ENCODE measurements at places on chromosomes 12 and 14.
A peak's percentile ranks its signal among the peaks of the same experiment; 100 is the strongest.

DNA sequence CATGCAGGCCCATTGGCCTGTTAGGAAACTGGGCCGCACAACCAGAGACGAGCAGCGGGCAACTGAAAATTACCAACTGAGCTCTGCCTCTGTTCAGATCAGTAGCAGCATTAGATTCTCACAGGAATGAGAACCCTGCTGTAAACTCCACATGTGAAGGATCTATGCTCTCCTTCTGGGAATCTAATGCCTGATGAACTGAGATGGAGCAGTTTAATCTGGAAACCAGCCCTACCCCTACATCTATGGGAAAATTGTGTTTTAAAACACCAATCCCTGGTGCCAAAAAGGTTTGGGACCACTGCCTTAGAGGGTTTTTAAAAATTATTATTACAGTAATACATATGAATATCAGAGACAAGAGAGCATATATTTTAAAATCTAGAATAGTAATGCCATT lies 1144.5 kb downstream of the FSCB start:
- DNase-seq = no peak

GRCh38 chr12:47350062-47350408 lies 270.3 kb upstream of the AMIGO2 start:
- no peak for DNase-seq

DNA sequence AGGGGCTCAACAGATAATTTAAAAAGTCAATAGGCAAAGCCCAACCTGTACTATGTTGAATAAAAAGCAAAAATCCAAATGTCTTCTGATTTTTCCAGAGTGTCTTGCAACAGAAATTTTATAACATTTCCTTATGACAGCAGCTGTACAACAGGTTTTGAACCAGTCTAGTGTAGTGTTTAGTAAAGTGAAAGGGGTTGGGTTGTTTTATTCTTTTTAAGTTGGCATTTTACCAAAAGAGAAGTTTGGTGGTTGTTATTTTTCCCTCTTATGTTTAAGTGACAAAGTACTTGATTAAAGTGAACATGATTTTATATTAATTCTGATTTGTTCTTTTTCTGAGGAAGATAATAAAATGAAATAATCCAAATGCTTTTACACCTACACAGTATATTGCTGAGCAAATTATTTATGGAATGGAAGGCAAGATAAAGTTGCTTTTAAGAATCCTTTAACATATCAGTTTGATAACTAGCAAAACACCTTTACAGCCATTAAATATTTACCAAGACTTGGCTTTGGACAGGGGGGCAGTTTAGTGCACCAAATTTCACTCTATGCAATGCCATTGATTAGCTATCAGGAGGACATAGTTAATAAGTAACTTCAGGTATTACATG lies 128.9 kb downstream of the FOXA1 start:
- no peak for DNase-seq

DNA sequence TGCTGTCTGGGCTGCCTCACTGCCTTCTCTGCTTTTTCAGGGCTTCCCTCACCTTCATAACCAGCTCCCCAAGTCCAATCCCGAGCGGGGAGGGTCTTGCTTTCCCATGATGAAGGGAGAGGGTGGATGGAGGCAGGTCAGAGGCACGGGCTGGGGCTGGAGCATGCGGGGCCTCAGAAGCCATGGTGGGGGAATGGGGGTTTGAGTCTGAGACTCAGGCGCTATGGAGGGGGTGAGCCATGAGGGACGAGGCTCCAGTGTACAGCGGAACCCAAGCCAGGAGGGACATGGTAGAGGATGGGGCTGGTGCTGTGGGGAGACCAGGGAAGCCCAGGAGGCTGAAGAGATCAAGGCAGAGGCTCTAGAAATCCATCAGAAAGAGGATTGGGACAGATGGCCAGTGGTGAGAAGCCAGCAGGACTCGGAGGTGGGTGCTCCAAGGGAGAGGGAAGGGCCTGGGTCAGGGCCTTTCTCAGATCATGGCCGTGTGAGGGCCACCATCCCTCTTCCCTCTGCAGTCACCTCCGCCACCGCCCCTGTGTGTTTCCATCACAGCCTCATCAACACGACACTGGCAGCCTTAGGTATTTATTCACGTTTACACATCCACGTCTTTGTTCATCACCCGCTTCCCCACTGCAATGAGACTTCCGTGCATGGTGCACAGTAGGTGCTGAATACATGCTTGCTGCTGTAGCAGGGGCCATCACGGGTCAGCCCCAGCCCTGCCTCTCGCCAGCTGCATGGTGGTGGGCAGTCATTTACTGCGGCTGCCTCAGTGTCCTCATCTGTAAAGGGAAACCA lies 144.7 kb downstream of the ADGRD1 start:
- no peak for DNase-seq

GRCh38 chr14:19900999-19901398 lies 19.4 kb upstream of the OR4K5 start:
- DNase-seq = no peak

- no peak for DNase-seq
Measured at GRCh38 chr12:83538361-83538965, 851.8 kb downstream of the TMTC2 start.

DNA sequence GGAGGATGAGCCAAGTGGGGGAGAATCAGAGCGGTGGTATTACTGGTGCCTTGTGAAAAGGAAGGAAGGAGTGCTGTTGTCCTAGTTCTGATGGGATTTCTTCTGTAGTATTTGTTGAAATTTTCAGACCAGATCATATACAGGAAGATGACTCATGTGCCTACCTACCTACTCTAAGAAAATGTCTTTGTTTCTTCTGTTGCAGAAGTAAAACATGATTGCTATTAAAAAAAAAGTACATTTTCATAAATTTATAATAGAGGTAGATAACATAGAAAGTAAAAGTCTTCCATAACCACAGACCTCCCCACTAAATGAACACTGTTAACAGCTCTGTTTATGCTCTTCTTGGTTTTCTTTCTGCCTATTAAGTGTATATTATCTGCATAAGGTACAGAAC lies 26.9 kb downstream of the SAMD4A start:
- DNase-seq = no peak

DNA sequence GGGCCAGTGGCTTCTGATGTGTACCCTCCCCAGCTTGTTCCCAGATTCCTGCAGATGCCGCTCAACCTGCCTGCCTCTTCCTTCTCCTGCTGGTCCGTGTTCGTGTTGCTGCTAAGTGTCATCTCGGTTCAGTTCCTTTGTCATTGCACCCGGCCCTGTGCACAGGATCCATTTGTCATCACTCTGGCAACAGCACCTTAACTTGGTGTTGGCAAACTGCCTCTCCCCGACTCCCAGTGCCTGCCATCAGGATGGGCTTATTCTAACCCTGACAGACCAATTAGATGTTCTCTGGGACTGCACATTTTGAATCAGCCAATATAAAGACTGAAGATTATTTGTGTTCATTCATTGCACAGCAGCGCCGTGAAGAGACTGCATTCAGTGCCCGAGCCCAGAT lies 73.3 kb downstream of the CCDC92 start:
- no peak for DNase-seq

- no peak for DNase-seq
Measured at GRCh38 chr14:75452324-75452723, 24.5 kb downstream of the JDP2 start.

GRCh38 chr14:86540636-86541247 lies 1010.8 kb downstream of the FLRT2 start:
- DNase-seq = no peak

GRCh38 chr12:108060903-108061302 lies 68.2 kb upstream of the WSCD2 start:
- DNase-seq = no peak

GRCh38 chr14:92247341-92247740 lies 75.6 kb upstream of the SLC24A4 start:
- no peak for DNase-seq

- peak; percentile 38 for DNase-seq
Measured at GRCh38 chr14:23551266-23552028, at the start of gene ZFHX2. Gene ZFHX2 (minus strand): TSS chr14:23551765. CDS start chr14:23535325, 16,440 bp downstream.

DNA sequence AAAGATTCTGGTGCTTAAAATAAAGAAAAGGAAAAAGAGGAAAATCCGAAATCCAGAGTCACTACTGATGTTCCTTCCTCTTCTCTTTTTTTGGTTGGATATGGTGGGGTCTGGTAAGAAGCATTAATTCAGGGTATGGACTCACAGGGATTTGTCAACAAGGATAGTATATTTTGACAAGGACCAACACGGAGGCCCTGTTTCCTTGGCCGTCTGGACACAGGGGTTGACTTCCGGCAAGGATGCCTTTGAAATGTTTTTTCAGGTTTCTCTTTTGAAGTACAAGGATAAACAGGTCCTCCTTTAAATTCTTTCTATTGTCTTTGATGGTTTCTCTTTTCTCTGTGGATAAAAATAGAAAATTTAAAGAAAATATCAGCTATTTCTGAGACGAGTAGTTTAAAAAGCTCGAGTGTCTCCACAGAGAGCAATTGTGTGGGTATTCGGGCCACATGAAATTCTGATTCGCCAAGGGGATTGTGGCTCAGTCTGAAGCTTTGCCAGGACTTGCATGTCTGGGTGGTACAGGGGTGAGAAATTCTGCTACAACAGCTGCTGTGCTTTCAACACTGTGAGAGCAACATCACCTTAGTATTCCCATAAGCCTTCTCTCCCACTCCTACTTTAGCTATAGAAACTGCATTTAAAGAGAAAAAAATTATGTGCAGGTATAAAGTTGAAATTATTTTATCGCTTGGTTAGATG lies 88.5 kb upstream of the CSRP2 start:
- no peak for DNase-seq

- DNase-seq = no peak
Measured at GRCh38 chr12:51635346-51635745, 44.3 kb downstream of the SCN8A start.

DNA sequence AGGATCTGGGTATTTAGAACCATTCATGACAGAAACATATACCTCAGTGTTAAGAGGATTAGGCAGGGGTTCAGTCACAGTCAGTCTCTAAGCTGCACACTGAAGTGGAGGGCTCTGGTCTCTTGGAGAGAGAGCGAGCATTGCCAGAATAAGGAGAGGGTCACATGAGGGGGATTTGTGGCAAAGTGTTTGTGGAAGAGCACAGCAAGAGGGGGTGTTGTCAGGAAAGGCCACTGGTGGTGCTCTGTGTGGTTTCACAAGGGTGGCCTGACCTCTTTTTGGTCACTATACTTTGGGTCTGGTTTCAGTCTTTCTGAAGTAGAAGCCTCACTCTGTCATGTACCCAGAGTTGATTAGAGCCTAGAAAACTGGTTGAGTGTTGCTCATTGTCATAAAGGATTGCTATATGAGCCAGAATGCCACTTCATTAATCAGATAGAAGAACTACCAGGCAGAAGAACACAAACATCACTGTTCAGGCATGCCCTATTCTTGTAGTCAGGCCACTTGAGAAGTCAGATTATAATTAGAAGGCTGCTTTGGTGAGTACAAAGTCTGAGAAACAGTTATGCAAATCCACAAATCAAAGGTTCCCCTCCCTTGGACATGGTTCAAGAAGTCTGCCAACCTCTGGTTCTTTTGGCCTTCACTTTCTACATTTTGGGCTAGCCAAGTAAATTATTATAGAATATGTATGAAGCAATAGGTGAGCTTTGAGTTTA lies 8.4 kb downstream of the TMEM19 start:
- no peak for DNase-seq

DNA sequence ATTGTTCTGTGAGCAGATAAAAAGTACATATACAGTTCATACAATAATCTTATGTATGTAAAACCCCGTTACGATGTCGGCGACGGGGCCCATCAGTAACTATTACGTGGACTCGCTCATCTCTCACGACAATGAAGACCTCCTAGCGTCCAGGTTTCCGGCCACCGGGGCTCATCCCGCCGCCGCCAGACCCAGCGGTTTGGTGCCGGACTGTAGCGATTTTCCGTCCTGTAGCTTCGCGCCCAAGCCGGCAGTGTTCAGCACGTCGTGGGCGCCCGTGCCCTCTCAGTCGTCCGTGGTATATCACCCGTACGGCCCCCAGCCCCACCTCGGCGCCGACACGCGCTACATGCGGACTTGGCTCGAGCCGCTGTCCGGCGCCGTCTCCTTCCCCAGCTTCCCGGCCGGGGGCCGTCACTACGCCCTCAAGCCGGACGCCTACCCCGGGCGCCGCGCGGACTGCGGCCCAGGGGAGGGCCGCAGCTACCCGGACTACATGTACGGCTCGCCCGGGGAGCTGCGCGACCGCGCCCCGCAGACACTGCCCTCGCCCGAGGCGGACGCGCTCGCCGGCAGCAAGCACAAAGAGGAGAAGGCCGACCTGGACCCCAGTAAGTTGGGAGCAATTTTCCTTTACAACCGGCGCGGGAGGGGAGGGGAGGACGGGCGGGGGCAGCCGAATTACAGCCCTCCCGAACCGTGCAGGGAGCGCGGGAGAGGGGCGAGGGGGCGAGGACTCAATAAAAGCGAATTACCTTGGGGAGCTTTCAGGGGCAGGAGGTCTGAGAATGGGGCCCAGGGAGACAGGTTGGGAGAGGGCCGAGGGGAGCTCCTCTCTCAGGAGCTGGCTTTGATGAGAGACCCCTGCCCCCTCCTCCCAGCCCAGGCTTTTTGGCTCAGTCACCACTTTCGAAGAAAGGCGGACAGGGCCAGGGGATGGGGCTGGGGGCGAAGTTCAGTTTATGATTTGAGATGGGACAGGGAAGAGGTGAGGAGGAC lies at the start of gene HOXC9:
Gene HOXC9 (plus strand): TSS at position 46 of the 999 bp plus-strand sequence. CDS start 28 bp downstream, at position 74.
- no peak for DNase-seq

DNA sequence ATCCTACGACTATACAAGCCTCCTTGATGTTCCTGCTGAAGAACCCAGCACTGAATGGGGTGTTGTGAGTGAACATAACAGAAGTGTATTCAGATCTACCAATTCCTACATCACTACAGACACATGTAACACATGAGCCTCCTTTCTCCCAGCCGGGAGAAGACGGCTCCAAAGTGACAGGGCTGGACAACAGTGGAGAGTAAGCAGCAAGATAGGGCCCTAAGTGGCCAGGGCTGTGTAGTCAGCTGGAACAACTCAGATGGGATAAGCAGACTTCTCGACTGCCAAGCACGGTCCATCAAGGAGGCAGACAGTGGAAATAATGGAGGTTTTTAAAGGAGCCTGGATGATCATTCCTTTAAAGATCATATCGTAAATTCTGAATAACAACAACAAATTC lies 73.5 kb downstream of the TTC7B start:
- DNase-seq = no peak

DNA sequence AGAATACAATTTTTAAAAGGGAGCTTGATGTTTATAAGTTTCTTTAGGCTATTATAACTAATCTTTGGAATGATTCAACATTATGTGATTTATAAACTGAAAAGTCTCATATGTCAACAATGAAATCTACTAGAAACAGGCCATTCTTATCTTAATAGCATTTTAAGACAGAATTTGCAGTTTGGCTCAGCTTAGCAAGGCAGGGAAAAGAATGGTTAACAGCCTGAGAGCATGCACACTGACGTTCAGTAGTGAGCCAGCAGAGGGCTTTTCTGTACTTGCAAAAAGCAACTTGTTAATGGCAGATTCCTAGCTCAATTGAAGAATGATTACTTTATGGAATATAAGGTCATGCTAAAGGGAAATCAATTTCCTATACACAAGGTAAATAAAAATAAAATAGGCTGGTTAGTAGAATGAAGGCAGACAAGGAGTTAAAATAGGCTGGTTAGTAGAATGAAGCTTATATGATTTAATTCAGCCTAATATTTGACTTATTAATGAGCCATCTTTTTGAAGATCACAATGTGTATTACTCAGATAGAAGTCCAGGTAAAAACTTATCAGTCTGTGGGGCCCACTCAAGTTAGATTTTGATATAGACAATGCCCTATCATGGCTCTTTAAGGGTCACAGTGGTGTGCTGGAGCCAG lies 95.9 kb downstream of the OTOGL start:
- no peak for DNase-seq

- no peak for DNase-seq
Measured at GRCh38 chr12:105459760-105460330, 129.4 kb downstream of the C12orf75 start.

GRCh38 chr12:5910790-5911548 lies 34.1 kb downstream of the ANO2 start:
- no peak for DNase-seq

All from stimulated activated CD8-positive, alpha-beta memory T cell treated with anti-CD3 and anti-CD28 coated beads, Interleukin-2, amount 100 ng/mL, for 1 hour (primary cell).